CD14-positive monocyte (primary cell): ENCODE measurements at places on chromosomes 4 and X. TPM values are rescaled to one million over a fixed set of nuclear protein-coding genes. Genes with fewer than 3 reads are reported as not detected.
A peak's percentile ranks its signal among the peaks of the same experiment; 100 is the strongest.

DNA sequence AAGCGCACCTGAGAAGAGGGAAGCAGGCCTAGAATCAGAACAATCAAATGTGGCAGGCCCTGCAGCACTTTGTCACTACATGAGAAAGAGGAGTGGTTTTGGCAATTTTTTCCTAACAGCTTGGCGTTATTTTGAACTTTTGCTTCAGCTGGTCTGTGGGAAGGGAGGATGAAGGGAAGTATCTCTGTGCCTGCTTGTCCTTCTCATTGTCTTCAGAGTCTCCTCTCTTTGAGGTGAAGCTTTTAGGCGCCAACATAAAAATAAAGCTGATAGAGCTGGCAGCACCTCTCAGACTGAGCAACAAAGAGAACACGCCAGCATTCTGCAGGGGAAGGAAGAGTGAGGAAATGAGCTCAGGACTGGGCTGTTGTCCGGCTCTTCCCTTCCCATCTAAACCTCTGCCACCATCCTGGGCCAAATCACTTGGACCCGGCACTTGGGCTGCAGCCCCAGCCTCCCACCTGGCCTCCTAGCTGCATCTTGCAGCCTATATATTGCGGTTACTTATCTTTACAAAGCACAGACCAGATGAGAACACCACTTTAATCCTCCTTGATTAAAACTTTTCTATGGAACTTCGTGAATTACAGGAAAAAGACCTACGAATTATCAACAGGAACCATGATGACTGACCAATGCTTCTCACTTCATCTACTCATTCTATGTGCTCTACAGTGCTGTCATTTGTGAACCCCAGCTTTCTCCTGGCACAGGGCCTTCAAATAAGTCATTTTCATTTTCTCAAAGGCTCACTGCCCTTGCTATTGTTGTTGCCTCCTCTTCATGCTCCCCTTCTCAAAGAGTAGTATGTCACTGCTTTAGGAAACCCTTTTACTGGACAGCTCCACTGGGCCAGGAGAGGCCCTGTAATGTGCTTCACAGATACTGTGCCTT lies 476.4 kb upstream of the HS3ST1 start:
- no peak for DNase-seq

- no peak for DNase-seq
Observed at GRCh38 chr4:38501698-38502097, 162.3 kb upstream of the KLF3 start.

DNA sequence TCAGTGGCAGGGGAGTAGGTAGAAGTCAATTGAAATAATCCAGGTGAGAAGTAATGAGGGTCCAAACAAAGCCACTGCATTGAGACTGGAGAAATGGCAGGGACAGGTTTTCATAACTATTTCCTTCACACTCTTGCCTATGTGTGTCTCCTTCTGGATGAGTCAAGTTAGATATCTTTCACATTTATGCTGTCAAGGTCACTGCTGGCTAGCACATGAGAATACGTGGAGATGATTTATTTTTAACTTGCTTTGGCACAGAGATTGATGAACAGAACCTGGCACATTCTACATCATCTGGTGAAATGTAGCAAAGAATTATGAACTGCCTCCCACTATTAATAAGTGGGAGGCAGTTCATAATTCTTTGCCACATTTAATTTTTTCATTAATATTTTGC lies 66.7 kb upstream of the BOD1L1 start:
- no peak for DNase-seq

- DNase-seq: no peak
Observed at GRCh38 chr4:95013236-95013635, 255.5 kb downstream of the BMPR1B start.

GRCh38 chr4:17280261-17281018 lies 231.4 kb downstream of the QDPR start:
- no peak for DNase-seq

GRCh38 chr4:98908703-98909262 lies 20.1 kb downstream of the EIF4E start:
- no peak for DNase-seq

DNA sequence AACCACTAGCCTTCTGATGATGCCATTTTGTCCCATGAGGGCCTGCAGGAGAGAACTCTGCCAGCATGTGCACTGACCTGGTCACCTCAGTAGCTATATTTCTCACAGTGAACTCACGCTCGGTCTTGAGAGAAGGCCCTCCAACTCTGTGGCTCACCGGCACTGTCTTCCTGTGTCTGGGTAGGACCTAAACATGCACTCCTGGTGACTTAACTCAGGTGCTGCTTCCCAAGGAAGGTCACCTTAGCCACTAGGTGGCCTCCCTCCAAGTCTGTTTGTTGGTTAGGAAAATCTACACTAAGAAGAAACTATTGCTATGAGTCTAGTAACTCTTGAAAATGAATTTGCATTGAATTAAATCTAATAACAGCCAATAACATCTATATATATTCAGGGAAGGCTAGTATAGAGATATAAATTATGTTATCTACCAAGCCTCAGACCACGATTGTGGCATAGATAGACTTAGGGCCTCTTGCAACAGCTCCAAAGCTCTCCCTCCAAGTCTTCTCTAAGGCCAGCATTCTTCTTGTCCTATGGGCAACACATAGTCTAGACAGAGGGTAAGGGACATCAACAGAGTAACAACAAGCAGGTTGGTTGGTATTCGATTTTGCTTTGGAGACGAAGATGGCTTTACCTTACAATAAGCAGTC lies 24.7 kb downstream of the TLR10 start:
- no peak for DNase-seq

- DNase-seq: peak; percentile 60
Observed at GRCh38 chr4:127698789-127699200, 31.4 kb upstream of the SLC25A31 start.

GRCh38 chr4:141216002-141216761 lies 4.5 kb upstream of the ZNF330 start:
- DNase-seq: no peak

DNA sequence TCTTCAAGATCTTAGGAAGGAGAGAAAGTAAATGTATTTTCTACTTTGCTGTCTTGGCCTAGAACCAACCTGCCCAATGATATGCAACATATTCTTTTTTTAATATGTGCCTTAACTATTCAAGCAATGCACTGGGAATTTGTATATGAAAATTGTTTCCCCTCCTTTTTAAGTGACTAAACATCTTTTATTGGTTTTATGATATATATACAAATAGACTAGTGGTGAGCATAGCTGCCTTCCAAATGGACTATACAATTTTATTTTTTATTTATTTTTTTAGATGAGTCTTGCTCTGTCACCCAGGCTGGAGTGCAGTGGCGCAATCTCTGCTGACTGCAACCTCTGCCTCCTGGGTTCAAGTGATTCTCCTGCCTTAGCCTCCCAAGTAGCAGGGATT lies 10.3 kb downstream of the NOCT start:
- no peak for DNase-seq

- DNase-seq: no peak
Observed at GRCh38 chr4:183214912-183215488, 105.1 kb downstream of the CLDN22 start.

DNA sequence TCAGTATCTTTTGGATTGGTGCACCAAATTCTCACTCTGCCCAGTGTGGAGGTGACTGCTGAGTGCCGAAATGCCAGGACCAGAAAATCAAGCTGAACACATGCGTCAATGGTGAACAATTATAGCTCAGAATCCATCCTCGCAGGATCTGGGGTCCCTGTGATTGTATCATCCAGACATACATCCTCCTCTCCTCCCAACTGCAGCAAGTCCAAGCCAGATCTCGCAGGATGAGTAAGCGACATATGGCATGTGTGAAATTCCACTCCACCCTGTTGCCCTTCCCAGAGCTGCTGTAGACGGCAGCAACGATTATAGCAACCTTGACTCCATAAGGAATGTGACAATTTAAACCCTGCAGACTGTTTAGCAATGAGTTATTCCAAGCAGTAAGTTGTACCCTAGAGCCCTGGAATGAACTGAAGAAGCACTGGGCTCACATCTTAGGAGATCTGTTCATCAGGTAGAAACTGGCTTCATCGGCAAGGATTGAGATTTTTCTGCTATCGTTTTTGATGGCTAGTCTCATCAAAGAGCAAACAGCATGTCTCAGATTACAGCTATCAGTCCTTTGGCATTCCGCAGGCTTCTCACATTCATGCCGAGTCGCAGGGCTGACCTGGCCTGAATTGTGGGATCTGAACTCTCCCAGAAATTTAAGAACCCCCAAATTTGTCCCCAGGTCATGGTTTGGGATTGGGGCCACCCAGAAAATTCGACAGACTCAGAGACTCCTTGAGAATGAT lies 35.5 kb upstream of the SORBS2 start:
- no peak for DNase-seq

DNA sequence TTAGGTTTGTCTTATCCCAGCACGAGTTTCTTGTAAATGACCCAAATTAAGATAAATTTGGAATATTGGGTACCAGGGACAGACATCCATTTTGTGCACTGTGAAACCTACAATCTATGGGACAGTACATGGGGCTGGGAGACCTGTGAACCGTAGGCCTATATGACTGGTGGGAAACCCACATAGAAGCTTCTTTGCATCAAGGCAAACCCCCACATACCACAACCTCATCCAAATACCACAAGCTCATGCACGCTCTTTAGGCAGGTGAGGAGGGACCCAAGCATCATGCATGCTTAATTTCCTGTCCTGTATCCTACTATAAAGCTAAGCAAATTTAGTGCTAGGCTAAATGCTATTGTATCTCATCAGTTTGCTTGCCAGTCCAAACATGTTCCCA lies 47.8 kb downstream of the NIPAL1 start:
- no peak for DNase-seq

GRCh38 chrX:19578956-19579355 lies 63.6 kb upstream of the MAP3K15 start:
- DNase-seq: no peak

GRCh38 chr4:8348071-8348470 lies 78.5 kb downstream of the HTRA3 start:
- no peak for DNase-seq

DNA sequence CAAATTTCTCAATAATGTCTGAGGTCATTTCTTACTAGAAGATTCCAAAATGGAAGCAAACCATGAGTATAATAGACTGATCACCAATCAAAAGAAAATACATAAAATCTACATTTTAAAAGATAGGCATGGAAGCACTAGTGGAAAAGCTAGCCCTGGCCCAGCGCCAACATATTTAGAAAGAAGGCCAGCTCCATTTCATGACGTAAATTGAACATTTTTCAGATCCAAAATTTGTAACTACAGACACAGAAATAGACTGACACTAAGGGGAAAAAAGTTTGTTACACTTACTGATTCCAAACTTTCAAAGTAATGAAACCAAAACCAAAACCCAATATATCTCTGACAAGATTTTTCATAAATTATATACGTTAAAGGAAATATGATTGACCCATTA lies 117.7 kb downstream of the ADAMTS3 start:
- no peak for DNase-seq

DNA sequence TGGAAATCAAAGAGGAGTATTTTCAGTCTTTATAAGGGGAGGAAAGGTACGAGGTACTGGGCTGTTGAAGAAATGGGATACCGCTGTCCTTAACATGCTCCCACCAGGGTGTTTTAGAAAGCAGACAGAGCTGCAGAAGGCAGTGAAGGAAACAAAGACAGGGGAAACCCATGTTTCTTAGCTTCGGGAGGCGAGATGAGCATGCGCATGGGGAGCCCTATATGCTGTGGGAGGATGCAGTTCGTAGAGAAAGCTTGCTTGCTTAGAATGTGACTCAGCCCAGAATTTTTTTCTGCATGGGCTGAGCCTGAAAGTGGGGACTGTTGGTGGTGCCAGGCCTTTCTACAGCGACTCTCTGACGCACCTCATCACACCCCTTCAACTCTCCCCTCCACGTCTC lies 28.8 kb upstream of the SCOC start:
- no peak for DNase-seq

DNA sequence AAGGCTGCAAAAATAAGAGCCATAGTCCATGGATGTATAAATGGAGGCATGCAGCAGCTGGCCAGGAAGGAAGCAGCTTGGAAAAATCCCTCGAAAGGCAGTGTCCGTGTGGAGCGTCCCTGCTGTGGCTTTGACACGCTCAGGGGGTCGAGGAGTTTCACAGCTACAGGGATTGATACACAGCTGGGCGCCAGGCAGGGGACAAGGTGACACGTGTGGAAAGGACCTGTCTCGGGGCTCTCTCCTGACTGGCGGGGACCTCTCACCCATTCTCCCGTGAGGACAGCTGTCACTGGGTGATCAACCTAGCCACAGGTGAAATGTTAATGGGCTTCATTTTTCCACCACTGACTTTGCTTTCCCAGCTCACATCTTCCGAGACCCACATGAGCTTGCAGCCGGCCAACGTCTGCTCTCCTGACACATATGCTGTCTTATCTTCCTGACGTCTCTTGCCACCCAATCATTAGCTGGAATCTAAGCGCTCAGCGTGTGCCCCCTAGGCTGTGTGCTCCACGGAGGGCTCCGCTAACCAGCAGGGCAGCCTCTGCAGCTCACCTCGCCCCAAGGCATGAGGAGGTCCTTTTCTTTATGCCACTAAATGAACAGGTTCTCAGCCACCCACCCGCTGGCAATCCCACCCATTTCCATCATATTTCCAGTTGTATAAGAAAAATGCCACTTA lies 89.4 kb upstream of the AFAP1 start:
- DNase-seq: no peak

DNA sequence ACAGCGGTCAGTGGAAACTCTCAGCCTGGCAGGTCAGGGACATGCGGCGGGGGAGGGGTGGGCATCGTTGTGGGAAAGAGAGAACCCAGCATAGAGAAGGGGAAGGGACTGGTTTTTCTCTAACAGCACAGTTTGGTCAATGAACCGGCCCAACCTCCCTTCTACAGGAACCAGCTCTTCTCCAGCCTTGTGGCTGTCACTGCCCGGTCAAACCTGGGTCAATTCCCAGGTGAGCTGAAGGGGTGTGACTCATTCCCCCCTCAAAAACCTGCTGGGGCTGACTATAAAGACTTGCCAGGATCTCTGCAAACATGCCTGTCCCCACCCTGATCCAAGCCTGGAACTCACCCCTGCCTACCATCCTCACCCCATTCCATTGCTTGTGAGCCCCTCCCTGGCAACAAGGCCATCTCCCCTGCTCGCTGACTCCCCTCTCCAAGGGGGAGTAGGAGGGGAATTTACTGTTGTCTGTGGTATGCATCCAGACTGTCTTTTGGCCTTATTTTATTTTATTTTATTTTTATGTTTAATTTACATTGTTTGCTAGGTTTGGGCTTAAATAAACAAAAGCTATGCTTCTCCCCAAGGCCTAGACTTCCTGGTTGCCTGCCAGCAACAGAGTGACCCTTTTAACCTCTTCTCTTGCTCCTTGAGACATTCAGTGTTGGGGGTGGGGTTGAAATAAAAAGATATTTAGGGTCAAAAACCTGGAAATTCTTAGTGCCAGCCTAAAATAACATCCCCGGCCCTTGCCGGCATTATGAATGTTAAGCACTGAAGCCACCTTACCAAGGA lies 49.6 kb downstream of the TSC22D3 start:
- DNase-seq: no peak

The SYTL4 gene
- polyA plus RNA-seq: not detected in 2 replicates

The MAGEA2 gene
- not detected for polyA plus RNA-seq

The TMEM156 gene
- polyA plus RNA-seq: 0.06 and 0.43 TPM in 2 replicates

The SPP1 gene
- not detected for polyA plus RNA-seq

The ZNF185 gene
- polyA plus RNA-seq: 30.0 and 40.5 TPM in 2 replicates

The HHIP gene
- polyA plus RNA-seq: not detected in 2 replicates

The WDR44 gene
- 7.1 TPM for polyA plus RNA-seq

The ADH1A gene
- polyA plus RNA-seq: not detected in 2 replicates

The ASB9 gene
- polyA plus RNA-seq: 1.4 TPM

The SYTL5 gene
- not detected for polyA plus RNA-seq

The SATL1 gene
- not detected for polyA plus RNA-seq

The P2RY10 gene
- polyA plus RNA-seq: 0.33 TPM

The TMEM154 gene
- 117 TPM for polyA plus RNA-seq

The FAAH2 gene
- not detected for polyA plus RNA-seq

The CYBB gene
- 842 TPM for polyA plus RNA-seq

The FAM149A gene
- polyA plus RNA-seq: not detected

The OCIAD1 gene
- 139 TPM for polyA plus RNA-seq

The MMRN1 gene
- not detected for polyA plus RNA-seq

The NPY5R gene
- polyA plus RNA-seq: not detected in 2 replicates

The C4orf50 gene
- polyA plus RNA-seq: not detected
